Lung (tissue), 17 donors: ENCODE measurements at places on chromosomes 7 and 10. TPM values are rescaled to one million over a fixed set of nuclear protein-coding genes. Genes with fewer than 3 reads are reported as not detected.

The CCT6A gene
- 196 TPM for polyA plus RNA-seq

The ATXN7L1 gene
- polyA plus RNA-seq: 4.2 TPM

The FGL2 gene
- 18.4 TPM for polyA plus RNA-seq

DNA sequence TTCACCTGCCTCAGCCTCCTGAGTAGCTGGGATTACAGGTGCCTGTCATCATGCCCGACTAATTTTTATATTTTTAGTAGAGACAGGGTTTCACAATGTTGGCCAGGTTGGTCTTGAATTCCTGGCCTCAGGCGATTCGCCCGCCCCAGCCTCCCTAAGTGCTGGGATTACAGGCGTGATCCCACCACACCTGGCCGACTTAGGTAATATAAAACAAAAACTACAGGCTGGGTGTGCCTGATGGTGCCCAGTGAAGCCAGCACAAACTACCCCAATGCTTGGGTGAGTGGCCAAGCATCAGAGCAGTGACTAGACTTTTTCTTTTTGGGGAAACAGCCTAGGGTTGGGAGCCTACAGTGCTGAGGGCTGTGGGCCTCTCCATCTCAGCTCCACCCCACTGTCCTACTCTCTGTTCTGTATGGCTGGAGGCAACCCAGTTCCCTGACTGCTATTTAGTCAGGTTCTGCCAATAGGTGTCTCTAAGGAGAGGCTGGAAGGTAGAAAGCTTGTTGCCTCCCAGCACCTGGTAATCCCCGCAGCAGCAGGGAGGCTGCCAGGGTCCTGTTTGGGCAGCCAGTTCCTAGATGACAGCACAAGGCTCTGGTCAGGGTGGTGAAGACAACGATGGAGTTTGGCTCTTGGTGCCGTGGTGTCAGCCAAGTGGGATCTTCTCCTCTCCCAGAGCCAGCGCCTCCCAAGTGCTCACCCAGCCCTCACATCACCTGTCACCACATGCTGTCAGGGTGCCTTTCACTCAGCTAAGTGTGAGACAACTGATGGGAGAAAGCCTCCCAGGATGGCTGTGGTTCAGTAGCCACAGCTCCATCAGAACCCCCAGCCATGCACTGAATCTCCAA is 10.4 kb upstream of the NACAD start:
- H3K4me1 ChIP-seq: no peaks in the 10 kb centered on the region
- H3K4me3 ChIP-seq: no peak overlapping the region
- DNase-seq: no peak

GRCh38 chr10:130638991-130639390 is 502.8 kb downstream of the GLRX3 start:
- no peaks in the 10 kb centered on the region for H3K4me1 ChIP-seq
- no peaks in the 10 kb centered on the region for H3K27me3 ChIP-seq
- no peaks in the 10 kb centered on the region for H3K36me3 ChIP-seq
- no peak for DNase-seq
- no peak overlapping the region for H3K4me3 ChIP-seq

GRCh38 chr10:125130916-125131315 is 29.4 kb downstream of the CTBP2 start:
- peaks cover 35% of the 10 kb centered on the region for H3K4me1 ChIP-seq
- no peak for DNase-seq
- H3K4me3 ChIP-seq: no peak overlapping the region
- peaks cover 22% of the 10 kb centered on the region for H3K36me3 ChIP-seq

DNA sequence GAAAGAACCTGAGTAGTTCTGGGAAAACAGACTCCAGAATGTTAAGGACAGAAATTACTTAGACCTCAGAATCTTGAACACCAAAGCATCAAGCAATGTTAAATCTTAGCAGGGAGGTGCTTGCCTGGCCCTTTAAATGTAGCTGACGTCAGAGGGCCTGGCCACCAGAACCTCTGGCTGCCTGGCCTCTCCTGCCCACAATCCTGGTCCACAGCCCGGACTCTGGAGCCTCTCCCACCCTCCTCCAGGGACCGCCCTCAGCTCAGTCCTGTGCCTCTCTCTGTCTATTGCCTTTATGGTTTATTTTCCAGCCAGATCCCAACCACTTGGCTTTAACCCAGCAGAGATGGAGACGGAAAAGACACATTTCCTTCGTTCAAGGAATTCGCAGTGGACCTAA is 42.2 kb upstream of the EGR2 start:
- DNase-seq: peak; percentile 23
- peaks cover 3% of the 10 kb centered on the region for H3K4me1 ChIP-seq
- no peaks in the 10 kb centered on the region for H3K36me3 ChIP-seq
- H3K27me3 ChIP-seq: no peaks in the 10 kb centered on the region
- no peak overlapping the region for H3K27ac ChIP-seq
- no peak overlapping the region for H3K4me3 ChIP-seq

- H3K4me3 ChIP-seq: no peak overlapping the region
- H3K36me3 ChIP-seq: no peaks in the 10 kb centered on the region
- no peak overlapping the region for H3K27ac ChIP-seq
Measured at GRCh38 chr7:77855371-77856083, 57.0 kb downstream of the PHTF2 start.

DNA sequence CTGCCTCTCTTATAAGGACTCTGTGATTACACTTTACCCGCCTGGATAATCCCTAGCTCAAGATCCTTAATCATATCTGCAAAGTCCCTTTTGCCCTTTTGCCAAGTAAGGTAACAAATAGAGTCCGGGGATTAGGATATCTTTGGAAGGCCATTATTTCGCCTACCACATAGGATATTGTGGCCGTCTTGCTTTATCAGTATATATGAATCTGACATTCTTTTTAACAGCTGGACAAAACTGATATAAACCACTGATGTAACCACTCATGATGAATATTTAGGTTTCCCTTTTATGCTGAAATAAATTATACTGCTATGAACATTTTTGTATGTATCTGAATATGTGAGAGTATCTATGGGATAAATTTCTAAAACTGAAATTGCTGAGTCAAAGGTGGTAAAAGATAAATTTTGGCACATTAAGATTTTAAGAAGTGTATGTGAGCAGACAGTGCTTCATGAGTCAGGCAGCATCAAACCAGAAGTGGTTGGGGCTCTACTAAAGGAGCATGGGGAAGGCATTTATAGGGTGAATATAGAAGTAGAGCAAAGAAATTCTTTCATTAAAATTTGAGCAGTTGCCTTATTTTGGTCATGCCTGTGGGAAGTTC is 44.7 kb downstream of the AVL9 start:
- H3K27ac ChIP-seq: no peak overlapping the region
- peaks cover 8% of the 10 kb centered on the region for H3K36me3 ChIP-seq
- no peak overlapping the region for H3K4me3 ChIP-seq

GRCh38 chr7:50217821-50218281 is 86.7 kb upstream of the IKZF1 start:
- no peaks in the 10 kb centered on the region for H3K27me3 ChIP-seq
- H3K4me1 ChIP-seq: no peaks in the 10 kb centered on the region
- H3K27ac ChIP-seq: no peak overlapping the region

DNA sequence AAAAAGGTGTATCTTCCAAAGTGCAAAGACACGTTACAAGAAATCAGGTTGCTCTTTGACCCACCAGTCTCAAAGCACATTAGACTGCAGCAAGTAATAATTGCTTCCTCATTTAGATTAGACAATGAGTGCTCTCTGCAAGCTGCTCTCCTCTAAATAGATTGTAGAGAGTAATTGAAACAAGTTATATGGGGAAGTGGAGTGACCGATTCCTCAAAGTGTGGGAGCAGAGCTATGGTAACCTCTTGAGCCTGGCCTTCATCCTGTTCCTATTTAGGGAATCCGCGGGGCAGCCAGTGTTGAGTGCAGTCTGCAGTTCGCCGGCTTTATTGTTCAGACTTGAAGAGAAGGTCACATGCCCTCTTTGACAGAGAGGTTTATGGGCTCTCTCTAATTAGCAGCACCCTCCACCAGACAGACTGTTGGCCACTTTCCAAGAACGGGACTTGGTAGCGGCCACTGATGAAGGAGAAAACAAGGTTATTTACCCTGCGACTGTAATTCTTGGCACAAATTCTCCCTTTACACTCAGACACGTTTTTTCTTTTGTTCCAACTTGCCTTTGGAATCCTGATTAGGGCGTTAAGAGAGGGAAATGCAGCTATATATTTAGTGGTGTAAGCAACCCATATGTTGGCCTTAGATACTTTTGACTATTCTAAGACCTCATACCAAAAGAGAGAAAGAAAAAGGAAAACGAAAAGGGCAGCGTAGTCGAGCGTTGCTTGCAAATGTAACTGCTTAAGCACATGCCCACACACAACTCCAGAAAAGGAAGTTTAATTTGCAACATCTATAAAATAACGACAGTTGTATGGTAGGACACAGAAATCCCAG is 107.5 kb downstream of the REEP3 start:
- peak; percentile 80 for DNase-seq
- H3K27ac ChIP-seq: peak overlapping the region; percentile 96
- H3K27me3 ChIP-seq: no peaks in the 10 kb centered on the region
- no peak overlapping the region for H3K4me3 ChIP-seq
- H3K4me1 ChIP-seq: peaks cover 3% of the 10 kb centered on the region
